ENCODE measurements at places on chromosomes 3 and 15.

DNA sequence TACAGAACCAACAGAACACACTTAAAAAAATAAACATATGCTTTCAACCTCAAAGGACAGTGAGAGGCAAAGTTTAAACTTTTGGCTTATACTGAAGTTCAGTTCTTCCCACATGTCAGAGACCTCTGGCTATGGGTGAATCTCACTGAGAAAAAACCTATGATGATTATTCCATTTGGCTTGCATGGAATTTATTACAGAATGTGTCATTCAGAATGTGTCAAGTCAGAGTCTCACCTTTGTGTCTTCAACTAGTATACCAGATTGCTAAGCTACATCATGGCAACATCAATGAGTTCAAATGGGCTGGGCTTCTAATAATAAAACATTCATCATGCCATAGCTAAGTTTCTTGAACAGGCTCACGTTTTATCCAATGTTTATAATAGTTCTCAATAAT lies 987.0 kb downstream of the NTRK3 start:
- DNase-seq = peak; percentile 58

DNA sequence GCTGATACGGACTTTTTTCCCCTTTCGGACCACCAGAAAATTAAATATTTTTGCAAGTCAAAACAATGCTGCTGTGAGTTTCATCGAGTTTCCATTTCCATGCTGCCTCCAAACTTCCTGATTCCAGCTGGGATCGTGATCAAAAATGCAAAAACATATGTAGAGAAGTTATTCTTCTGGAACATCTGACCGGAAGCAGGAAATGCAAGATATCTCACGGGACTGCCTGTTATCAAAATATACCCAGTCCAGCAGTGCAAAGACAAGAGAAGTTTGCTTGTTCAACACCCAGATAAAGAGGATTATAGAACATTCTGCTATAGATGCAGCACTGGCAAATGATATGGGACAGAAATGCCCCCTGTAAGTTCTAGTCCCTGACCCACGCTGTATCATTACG lies 726.7 kb upstream of the NR2F2 start:
- no peak for DNase-seq

DNA sequence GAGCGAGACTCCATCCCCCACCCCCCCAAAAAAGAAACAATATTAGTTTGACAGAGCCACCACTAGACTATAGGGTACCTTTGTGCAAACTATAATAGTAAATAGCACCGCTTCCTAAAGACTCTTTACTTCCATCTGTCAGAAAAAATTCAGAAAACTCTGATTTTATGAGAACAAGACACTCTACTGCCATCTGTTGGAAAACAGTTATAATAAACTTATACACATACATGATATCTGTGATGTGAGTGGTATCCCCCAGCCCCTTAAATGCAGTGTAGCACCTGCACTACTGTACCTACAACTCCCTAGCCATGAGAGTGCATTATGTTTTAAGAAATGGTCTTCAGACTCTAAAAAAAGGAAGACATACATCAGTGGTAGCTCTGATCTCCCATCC lies 47.1 kb upstream of the CTDSPL start:
- DNase-seq = peak; percentile 14

GRCh38 chr3:65831733-65832425 lies 206.8 kb downstream of the MAGI1 start:
- DNase-seq = no peak

DNA sequence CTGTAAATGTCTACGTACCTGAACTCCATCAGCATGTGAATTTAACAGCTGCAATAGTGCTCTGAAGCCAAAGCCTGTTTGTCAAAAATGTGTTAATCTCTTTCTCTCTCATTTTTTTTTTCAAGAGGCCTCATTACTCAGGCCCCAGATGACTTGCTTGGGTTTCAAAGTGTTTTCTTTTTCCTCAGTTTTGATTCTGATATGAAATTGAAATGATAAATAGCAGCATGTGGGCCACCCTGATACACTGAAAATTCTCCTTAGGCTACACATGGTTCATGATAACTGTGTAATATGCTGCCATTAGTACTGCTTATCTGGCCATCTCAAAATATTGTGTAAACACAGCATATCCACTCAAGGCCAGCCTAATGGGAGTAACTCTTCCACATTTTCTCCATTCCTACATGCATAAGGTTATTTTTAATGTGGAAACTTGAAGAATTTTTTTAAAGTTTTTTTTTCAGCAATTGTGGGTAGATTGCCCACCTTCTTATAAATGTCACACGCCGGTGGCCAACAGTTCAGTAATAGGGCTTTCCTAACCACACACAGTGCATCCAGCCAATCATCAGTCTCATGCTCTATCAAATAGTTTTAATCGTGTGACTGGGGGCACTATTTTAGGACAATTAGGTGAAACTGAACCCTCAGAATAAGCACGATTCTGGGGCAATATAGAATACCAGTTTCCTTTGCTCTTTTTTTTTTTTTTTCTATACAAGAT lies 13.1 kb upstream of the DENND4A start:
- DNase-seq = no peak

- DNase-seq = no peak
Observed at GRCh38 chr3:127079211-127079610, 96.3 kb downstream of the PLXNA1 start.

DNA sequence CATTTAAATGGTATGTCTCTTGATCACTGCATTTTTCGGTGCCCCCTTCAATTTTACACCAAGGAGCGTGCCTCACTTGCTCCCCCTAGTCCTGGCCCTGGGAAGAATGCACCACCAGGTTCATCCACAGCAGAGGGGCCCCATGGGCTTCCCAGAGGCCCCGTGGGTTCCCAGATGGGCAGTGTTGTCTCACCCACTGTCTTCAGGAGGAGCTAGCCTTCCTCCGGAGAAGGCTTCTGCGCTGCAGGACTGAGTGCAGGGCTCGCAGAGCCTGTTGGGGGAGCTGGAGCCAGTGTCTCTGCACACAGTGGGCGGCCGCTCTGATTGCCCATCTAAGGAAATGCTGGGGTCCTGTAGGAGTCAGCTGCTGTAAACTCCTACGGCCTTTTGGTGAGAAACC lies 45.9 kb downstream of the POLR2M start:
- no peak for DNase-seq

DNA sequence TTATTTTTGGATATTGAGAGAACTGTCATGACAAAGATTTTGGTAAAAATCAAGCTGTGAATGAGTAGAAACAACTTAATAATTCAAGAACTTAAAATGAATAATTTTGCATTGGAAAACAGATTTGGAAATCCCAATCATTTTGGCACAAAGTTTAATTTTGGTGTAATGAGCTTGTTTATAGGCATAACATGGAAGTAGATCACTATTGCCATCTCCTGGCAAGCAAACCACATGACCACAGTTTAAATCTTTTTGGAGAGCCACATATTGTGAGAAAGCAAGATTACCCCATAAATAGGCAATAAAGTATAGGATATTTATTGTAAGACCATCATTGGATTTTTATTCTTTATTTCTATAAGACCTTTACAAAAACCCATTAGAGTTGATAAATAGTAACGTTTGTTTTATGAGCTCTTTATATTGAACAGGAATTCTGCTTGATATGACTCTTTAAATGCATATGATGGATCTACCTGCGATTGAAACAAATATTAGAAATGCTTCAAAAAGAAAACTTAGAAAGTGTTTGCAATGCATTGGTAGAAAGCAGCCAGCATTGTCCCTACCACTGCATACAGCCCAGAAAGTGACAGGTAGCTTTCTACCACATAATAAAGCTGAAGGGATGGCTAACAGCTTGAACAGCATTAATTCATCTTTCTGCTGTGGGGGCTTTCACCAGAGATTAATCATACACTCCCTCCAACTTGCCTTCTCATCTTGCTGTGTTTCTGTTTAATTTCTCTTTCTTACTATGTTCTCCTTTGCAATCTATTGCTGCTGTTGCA lies 766.8 kb downstream of the TBL1XR1 start:
- peak; percentile 18 for DNase-seq

DNA sequence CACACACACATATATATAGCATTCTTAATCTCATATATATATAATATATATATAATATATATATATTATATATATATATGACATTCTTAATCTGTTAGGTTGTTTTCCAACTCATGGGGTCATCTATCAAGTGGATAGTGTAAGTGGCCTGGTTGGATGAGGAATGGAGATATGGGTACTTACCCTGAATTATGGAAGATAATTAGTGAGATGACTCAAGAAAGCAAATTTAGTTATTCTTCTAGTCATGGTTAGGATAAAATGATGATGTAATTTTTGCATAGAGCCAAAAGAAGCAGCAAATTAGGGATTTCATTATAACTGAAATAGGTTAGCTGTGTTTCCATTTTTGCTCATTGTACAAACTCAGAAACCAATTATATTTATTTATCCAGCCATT lies 448.2 kb downstream of the LPP start:
- DNase-seq = no peak

- no peak for DNase-seq
Observed at GRCh38 chr3:177824841-177825240, 627.6 kb upstream of the TBL1XR1 start.

- no peak for DNase-seq
Observed at GRCh38 chr15:34054081-34054707, 15.2 kb upstream of the AVEN start.

- no peak for DNase-seq
Observed at GRCh38 chr3:10962481-10963036, 30.0 kb upstream of the SLC6A1 start.

GRCh38 chr15:53611145-53611920 lies 148.1 kb downstream of the WDR72 start:
- peak; percentile 2 for DNase-seq

DNA sequence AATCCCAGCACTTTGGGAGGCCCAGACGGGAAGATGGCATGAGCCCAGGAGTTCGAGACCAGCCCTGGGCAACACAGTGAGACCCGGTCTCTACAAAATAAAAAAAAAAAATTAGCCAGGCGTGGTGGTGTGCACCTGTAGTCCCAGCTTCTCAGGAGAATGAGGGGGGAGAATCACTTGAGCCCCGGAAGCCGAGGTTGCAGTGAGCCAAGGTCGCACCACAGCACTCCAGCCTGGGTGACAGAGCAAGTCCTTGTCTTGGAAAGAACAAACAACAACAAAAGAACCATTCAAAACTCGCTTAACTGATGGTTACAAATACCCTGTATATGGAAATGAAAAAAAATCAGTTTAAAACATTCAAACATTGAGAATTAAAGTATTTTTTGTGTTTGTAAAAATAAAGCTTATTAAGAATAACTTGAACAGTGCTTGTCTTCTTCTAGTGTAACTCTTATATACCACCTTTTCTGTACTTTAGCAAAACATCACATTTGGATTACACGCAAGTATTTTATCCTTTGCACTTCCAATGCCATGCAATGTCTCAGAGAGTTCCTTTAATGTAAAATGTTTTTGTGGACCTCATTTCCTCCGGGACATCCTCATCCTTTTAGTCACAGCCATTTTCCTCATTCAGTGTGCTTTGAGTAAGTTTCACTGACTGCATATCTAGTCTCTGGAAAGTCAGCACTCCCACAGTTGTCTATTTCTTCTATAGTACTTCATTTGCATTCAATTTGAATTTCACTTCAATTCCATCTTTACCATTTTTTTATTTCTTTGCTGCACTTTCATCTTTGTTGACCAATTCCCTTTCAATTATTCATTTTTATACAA lies 113.0 kb upstream of the GOLGA8J start:
- no peak for DNase-seq

DNA sequence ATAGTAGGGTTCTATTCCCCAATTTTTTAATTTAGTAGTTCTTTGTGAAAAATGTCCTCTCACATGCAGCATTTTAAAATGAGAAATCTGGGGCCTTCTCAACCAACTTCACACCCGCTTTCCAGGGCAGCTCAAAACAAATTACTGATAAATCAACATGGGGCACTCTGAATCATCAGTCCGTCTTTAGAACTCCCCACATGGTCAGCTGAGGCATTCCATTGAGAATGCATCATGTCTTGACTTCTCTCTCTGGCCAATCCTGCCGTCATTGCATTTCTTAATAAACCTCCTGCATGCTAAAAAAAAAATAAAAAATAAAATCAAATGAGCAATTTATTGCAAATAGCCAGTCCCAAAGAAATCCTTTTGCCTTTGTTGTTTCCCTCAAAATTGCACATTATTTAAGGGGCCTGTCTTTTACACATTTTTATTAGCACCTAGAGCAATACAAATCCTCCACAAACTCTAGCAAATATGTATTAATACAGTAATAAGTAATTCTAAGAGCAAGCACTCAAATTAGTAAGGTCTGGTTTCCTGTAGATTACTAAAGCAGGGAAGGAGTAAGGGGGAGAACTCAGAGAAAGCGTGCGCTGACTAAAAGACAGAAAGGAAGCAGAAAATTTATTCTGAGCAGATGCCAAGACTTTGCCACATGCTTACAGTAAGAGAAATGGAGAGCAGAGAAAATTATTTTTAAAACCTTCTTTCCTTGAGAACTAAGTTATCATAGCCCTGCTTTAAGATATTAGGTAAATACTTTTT lies 175.7 kb downstream of the TNIK start:
- DNase-seq = peak; percentile 96

DNA sequence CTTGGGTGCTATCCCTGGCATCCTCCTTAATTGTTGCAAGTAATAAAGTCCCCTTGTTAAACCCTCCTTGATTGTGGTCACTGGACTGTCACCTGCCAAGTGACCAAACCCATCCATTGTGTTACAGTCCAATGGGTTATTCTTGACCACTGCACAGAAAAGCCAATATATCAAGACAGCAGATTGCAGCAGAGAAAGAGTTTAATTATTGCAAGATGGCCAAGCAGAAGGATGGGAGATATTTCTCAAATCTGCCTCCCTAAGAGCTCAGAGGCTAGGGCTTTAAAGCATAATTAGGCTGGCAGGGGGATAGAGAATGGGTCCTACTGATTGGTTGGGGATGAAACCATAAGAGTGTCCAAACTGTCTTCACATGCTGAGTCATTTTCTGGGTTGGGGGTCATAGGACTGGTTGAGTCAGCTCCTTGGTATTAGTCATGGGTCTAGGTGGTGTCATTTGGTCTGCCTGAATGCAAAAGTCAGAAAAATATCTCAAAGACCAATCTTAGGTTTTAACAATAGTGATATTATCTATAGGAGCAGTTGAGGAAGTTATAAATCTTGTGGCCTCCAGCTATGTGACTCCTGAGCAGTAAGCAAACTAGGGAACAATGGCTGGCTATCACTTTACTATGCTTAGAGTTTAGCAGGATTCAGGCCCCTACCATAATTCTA lies 19.1 kb upstream of the XYLB start:
- DNase-seq = no peak

DNA sequence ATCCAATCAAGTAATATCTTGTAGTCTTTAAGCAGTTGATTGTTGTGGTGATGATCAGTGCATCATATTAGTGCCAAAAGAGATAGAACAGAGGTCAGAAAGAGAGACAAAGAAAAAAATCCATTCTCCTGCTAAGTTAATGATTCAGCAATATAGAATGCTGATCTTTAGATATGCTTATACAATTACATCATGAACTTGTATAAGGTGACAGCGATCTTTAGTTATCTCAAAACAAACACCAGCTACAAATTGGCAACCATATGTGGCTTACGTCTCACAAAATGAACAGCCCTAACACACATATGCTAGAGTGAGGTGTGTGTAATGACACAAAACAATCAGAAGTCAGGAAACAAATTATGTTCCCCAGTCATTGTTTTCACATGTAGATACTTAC lies 12.5 kb downstream of the LSAMP start:
- DNase-seq = no peak

- DNase-seq = no peak
Observed at GRCh38 chr3:156630773-156631093, 43.7 kb upstream of the TIPARP start.

All from kidney glomerular epithelial cell (primary cell).